ENCODE measurements at places on chromosomes 16 and 17. TPM values are rescaled to one million over a fixed set of nuclear protein-coding genes. Genes with fewer than 3 reads are reported as not detected.

ABCA6 gene
- not detected for total RNA-seq

CCL22 gene
- total RNA-seq, result 0.72 TPM

PIRT gene
- total RNA-seq, result not detected

SCGB1C2 gene
- not detected for total RNA-seq

HEATR9 gene
- total RNA-seq, result not detected

TUBG2 gene
- total RNA-seq, result 9.9 TPM

GPRC5B gene
- total RNA-seq, result 0.22 TPM

RND2 gene
- total RNA-seq, result not detected

CA5A gene
- not detected for total RNA-seq

TVP23A gene
- not detected for total RNA-seq

HIGD1B gene
- not detected for total RNA-seq

PRDM7 gene
- not detected for total RNA-seq

RAPGEFL1 gene
- total RNA-seq, result 3.1 TPM

SOST gene
- total RNA-seq, result not detected

FAM117A gene
- total RNA-seq, result 17.7 TPM

ZDHHC1 gene
- 0.12 TPM for total RNA-seq

KRTAP3-1 gene
- not detected for total RNA-seq

TNFSF13 gene
- total RNA-seq, result 2.6 TPM

SLC16A6 gene
- total RNA-seq, result 0.96 TPM

SCNN1B gene
- total RNA-seq, result not detected

ZNF200 gene
- 9.7 TPM for total RNA-seq

HCRT gene
- not detected for total RNA-seq

ABCA3 gene
- 2.6 TPM for total RNA-seq

NT5C gene
- 49.7 TPM for total RNA-seq

ZSCAN10 gene
- total RNA-seq, result not detected

TBC1D28 gene
- not detected for total RNA-seq

RIPOR1 gene
- 41.9 TPM for total RNA-seq

CNGB1 gene
- total RNA-seq, result not detected

SPATA22 gene
- total RNA-seq, result not detected

SHCBP1 gene
- total RNA-seq, result 41.8 TPM

PRRT2 gene
- 0.83 TPM for total RNA-seq

KRTAP4-6 gene
- not detected for total RNA-seq

GPR142 gene
- total RNA-seq, result not detected

CLN3 gene
- total RNA-seq, result 10.4 TPM

AOC3 gene
- total RNA-seq, result 2.6 TPM

FOXJ1 gene
- total RNA-seq, result 0.60 TPM

ATXN1L gene
- total RNA-seq, result 11.9 TPM

CACNG1 gene
- not detected for total RNA-seq

KREMEN2 gene
- not detected for total RNA-seq

PMP22 gene
- total RNA-seq, result 0.12 TPM

PNPO gene
- total RNA-seq, result 37.0 TPM

NGFR gene
- total RNA-seq, result 0.12 TPM

HES7 gene
- 2.4 TPM for total RNA-seq

SLC52A1 gene
- total RNA-seq, result 0.12 TPM

ARHGDIG gene
- not detected for total RNA-seq

CDH13 gene
- not detected for total RNA-seq

KCNH6 gene
- not detected for total RNA-seq

RAD51D gene
- total RNA-seq, result 31.5 TPM

NPIPB4 gene
- 94.9 TPM for total RNA-seq

GDPD3 gene
- total RNA-seq, result 10.3 TPM

NOTUM gene
- 0.38 TPM for total RNA-seq

B4GALNT2 gene
- total RNA-seq, result not detected

GAS2L2 gene
- 0.07 TPM for total RNA-seq

TP53TG3F gene
- not detected for total RNA-seq

TP53TG3C gene
- not detected for total RNA-seq

CMTR2 gene
- 14.4 TPM for total RNA-seq

LRRC37A2 gene
- total RNA-seq, result 10.8 TPM

KRT24 gene
- not detected for total RNA-seq
